Cerebellum (tissue), 4 donors: ENCODE measurements at places on chromosomes 5 and 9. TPM values are rescaled to one million over a fixed set of nuclear protein-coding genes. Genes with fewer than 3 reads are reported as not detected.
A peak's percentile ranks its signal among the peaks of the same experiment; 100 is the strongest.

DNA sequence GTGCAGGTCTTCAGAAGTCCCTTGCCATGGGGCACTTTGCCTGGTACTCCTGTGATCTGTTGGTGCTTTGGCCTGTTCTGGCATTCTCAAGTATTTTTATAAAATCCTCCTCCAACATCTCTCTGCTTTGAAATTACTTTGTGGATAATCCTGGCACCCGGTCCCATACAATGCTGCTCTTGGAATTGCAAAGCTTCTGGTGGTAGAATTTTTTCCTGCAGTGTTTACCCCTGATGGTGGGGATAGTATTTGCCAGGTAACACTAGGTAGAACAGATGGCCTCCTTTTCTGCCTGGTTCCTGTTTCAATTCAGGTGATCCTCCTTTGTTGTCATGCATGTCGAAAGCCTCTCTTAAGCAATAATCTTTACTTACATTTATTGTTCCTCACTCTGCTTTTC, 109.8 kb upstream of the ATP10B start:
- DNase-seq, result peak; percentile 73

TRPM6 gene
- 3.0 TPM for total RNA-seq

FGF1 gene
- 6.8 TPM for total RNA-seq

DNA sequence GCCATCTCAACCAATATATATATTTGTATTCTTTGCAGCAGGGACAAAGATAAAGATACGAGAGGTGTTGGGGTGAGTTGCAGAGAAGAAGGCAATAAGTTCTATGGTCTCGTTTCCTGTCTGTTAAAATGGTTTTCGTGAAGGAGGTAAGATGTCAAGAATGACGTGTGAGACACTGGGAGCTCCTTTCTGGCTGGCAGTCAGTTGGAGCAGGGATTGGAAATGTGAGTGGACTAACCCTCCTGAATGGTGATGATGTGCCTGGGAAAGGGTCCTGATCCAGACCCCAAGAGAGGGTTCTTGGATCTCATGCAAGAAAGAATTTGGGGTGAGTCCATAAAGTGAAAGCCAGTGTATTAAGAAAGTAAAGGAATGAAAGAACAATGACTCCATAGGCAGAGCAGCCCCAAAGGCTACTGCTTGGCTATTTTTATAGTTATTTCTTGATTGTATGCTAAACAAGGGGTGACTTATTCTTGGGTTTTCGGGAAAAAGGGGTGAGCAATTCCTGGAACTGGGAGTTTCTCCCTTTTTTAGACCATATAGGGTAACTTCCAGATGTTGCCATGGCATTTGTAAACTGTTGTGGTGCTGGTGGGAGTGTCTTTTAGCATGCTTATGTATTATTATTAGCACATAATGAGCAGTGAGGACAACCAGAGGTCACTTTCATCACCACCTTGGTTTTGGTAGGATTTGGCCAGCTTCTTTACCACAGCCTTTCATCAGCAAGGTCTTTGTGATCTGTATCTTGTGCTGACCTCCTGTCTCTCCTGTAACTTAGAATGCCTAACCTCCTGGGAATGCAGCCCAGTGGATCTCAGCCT, 53.7 kb downstream of the SPATA31C2 start:
- DNase-seq, result no peak

- DNase-seq, result no peak
Measured at GRCh38 chr5:94086194-94086593, 344.8 kb upstream of the POU5F2 start.

GRCh38 chr5:88089719-88090390, 178.8 kb downstream of the TMEM161B start:
- DNase-seq, result no peak

GRCh38 chr5:80174790-80175189, 81.1 kb downstream of the SERINC5 start:
- no peak for DNase-seq

- no peak for DNase-seq
Measured at GRCh38 chr9:130371196-130371966, 73.4 kb upstream of the ASS1 start.

HNRNPH1 gene
- total RNA-seq, result 980 TPM

DNA sequence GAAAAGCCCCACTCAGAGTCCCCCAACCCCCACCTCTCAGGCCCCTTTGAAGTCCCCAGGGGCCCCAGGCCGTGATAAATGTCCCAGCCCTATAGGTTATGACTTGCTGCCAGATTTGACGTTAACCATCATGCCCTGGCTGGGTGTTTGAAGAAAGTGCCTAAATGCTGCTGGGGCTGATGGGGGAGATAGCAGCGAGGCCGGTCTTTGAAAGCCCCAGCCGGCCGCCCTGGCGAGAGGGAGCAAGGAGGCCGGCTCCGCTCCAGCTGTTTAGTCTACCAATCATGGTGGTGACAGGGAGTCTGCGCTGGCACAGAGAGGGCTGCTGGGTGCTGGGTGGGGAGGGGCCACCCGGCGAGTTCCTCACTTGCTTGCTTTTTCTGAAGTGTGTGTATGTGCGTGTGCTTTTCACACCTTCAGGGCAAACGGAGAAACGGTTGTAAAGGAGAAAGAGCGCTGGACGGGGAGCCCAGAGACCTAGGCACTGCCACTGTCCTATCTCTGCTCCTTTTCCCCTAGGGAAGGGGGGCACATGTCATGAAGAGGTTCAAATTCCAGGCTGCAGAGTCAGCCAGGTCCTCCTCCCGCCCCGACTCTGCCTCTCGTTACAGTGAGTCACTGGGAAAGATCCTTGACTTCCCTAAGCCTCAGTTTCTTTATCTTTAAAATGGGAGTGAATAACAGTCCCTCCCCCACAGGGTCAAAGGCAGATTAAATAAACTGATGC, 126.1 kb upstream of the HAND1 start:
- no peak for DNase-seq

DNA sequence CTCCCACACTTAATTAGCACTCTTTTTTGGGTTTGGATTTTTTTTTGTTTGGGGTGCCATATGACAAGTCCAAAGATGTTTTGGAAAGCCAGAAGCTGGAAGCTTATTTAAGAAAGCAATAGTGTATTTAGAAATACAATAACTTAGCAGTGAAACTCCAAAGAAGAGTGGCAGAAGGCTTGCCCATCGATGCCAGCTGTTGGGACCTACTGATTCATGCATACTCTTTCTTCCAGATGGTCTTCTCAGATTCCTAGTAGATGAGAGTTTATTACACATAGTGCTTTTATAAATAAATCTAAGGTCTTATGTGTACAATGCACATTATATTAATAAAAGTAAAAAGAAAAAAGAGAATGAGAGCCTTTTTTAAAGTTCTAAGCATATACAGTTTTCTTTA, 374.6 kb downstream of the OSTF1 start:
- DNase-seq, result no peak

ANKRD34B gene
- 0.27 TPM for total RNA-seq
